ENCODE measurements at places on chromosomes 11 and 22. TPM values are rescaled to one million over a fixed set of nuclear protein-coding genes. Genes with fewer than 3 reads are reported as not detected.

- no peak for DNase-seq
Measured at GRCh38 chr11:101264306-101264705, 134.7 kb upstream of the PGR start.

GRCh38 chr11:102457865-102458264 lies 5.3 kb upstream of the TMEM123 start:
- DNase-seq: no peak

DNA sequence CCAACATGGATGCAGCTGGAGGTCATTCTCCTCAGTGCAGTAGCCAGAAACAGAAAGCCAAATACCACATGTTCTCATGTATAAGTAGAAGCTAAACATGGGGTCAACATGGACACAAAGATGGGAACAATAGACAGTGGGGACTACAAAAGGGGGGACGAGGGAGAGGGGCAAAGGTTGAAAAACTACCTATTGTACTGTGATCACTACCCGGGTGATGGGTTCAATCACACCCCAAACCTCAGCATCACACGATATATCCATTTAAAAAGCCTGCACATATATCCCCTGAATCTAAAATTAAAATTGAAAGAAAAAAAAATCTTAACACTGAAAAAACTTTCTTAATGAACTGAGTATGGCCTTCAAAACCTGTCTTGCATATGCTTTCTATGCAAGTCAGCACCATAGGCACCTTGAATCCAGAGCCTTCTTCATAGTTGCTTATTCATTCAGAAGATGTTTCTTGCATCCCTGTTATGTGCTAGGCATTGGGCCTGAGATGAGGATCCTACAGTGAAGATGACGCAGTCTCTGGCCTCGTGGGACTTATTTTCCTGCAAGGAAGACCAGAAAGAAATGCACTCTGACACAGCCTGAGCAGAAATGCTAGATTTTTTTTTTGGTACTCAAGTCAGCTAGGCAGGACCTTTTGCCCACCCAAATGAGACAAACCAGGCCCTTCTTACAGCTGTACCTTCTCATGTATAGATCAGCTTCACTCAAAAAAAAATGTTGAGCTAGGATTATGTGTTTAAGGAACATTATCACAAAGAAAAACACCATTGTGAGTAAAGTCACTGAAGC lies 21.0 kb downstream of the NNMT start:
- no peak for DNase-seq

Gene ABCG4
- total RNA-seq: 1.8 TPM

GRCh38 chr11:47564933-47565339 lies 463 bp upstream of the PTPMT1 start:
- DNase-seq: no peak

GRCh38 chr11:111320728-111321568 lies 22.6 kb downstream of the POU2AF3 start:
- DNase-seq: no peak

Gene BIK
- 0.41 TPM for total RNA-seq

Gene SHISA8
- 2.2 TPM for total RNA-seq

Gene GRIK4
- 0.16 TPM for total RNA-seq

Gene RAB30
- 24.7 TPM for total RNA-seq

DNA sequence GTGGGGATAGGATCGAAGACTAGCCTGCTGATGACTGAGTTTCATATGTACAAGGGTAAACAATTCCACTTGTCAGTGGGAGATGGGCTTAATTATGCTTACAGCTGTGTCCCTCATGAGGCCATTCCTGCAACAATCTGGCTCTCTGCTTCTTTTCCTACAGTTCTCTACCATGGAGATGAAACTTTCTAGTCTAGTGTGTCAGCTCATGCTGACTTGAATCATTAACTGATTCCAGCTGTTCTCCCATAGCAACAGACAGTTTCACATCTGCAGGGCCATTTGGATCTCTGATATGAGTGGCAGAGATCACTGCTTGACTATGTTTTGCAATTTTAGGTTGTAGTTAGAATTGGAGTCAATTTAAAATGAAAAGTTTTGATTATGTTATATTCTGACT lies 1251.7 kb upstream of the RAG2 start:
- DNase-seq: no peak

GRCh38 chr11:128481135-128481534 lies 106.2 kb downstream of the ETS1 start:
- DNase-seq: no peak

DNA sequence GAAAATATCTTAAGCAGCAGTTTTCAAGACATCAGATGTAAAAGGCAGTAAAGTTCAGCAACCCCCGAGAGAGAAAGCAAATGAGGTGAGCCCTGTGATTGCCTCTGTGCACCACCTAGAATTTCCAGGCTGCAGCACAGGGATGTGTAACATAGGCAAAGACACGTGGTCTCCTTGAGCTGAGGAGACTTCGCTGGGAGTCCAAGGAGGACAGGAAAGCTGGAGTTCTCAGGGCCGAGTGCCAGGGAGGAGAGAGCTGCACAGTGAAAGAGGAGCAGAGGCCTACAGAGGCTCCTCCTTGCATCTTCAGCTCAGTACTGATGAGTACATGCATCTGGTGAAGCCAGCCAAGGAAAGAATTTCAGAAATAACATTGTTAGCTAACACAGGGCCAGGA lies 17.6 kb upstream of the TOLLIP start:
- DNase-seq: no peak

Gene TBX10
- 0.14 TPM for total RNA-seq

GRCh38 chr22:20249797-20250354 lies 18.2 kb downstream of the RTN4R start:
- DNase-seq: no peak

Gene OR8G5
- total RNA-seq: not detected

DNA sequence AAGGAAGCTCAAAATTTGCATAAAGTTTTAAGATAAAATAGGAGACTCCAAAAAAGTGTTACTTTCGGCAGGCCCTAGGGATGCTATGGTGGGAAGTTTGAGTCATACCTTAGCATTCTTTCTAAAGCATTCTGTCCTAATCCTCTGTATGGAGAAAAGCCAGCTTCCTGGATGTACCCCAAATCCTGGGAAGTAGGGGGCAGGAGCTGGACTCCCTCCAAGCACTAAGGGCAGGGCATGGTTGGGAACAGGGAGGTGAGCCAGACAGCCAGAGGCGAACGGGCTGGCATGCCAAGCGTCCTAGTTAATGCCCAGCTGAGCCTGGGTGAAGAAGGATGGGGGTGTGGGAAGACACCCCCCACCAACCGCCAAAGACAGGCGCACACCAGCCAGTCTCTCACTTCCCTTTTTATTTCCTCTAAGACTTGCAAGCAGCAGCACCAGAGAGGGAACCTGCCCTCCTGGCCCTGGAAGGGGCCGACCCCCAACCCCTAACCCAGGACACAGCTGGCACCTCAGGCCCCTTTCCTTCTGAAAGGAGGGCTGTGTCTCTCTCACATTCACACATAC lies 23.9 kb downstream of the RTN4RL2 start:
- DNase-seq: no peak

- DNase-seq: no peak
Measured at GRCh38 chr11:103948187-103948763, 88.2 kb upstream of the DDI1 start.

Data from left ventricle myocardium inferior (tissue), 1 donor.